ENCODE measurements at places on chromosomes 12 and 14. TPM values are rescaled to one million over a fixed set of nuclear protein-coding genes. Genes with fewer than 3 reads are reported as not detected.

DNA sequence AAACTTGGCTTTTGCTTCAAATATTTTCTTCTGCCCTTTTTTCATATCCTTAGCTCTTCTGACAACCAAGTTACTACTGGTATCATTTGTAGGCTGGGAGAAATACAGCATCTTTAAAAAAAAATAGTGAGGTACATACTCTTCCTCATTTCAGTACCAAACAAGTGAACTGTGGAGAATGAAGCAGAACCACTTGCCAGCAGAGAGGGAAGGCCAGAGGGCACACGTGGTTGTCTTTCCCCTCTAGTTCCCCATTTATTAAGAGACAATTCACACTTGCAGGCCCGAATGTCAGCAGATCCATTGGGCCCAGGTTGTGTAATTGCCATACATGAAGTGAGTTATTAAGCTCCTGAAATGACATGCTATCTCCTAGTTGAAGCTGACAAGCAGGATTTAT is 3.2 kb downstream of the SUSD6 start:
- no peak for DNase-seq

- peak; percentile 15 for DNase-seq
Observed at GRCh38 chr14:97219431-97220017, 422.3 kb downstream of the VRK1 start.

DNA sequence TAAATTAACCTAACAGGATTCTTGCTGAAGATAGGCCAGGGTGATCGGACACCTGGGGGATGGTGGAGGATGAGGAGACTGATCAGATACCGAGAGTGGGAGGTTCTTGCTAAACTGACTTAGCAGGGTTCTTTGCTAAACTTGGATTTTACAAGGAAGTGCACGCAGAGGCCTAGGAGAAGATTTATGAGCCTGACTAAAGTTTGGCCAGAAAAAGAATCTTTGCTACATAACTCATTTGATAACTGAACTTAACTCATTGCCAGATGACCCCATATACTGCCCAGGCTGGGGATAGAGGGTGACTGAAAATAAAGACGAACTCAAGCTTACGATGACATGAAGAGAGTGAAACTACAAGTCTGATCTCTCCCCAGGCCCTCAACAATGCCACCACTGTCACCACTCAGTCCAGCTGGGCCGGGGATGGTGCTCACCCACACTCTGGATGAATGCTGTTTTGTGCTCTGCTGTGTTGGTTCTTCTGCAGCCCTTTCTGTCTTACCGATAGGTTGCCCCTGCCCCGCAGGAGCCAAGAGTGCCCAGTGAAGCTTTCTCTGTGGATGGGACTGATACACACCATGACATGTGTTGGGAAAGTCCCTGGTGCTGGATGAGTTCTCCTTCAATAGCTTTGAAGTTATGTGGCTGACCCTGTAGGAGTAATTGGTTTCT is 29.0 kb downstream of the PPFIBP1 start:
- no peak for DNase-seq

GRCh38 chr12:116442946-116443345 is 116.2 kb upstream of the MAP1LC3B2 start:
- no peak for DNase-seq

- DNase-seq = peak; percentile 15
Observed at GRCh38 chr12:32198555-32198954, 91.9 kb downstream of the BICD1 start.

GRCh38 chr14:21891921-21892320 is 218.3 kb upstream of the OR4E1 start:
- DNase-seq = no peak

DNA sequence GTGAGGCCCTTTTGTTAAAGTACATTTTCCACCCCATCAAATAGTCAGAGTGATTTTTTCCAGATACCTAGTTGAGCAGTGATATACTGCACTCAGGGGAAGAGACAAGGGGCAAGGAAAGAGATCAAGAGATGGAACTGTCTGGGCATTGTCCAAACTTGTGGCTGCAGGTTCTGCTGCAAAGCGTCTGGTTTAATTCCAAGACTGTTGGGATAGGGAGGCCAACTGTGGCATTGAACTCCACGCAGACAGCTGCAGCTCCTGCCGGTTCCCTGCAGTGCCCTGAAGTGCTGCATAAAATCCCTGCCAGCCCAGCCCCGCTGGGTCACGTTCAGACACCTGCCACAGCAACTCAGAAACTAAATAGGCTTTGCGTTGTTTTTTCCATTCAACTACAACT is 30.5 kb downstream of the RPH3A start:
- no peak for DNase-seq

DNA sequence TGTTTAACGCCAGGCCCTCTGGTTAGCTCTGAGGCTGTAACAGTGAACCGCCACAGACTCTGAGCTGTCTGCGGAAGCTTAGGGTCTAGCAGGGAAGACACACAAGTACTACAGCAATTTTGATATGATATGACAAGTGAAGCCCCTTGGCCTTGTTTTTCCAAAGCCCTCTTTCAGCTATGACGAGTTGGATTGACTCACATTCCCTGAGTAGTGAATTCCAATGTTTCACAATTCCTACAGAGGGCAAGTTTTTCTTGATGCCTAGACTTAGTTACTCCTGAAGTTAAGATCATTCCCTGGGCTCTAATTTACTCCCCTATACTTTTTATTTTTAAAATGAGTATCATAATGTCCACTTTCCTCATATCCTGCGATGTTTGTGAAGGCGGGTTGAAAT is 53.3 kb upstream of the CISTR start:
- DNase-seq = no peak

GRCh38 chr14:21406213-21406612 is 22.4 kb upstream of the SUPT16H start:
- DNase-seq = no peak

The FAM186B gene
- not detected for total RNA-seq

The KLRK1 gene
- 0.29 TPM for total RNA-seq

The GLT8D2 gene
- not detected for total RNA-seq

The PAPOLA gene
- total RNA-seq = 173 TPM

The SLC2A3 gene
- 310 TPM for total RNA-seq

The SART3 gene
- 91.5 TPM for total RNA-seq

All from activated CD4-positive, alpha-beta memory T cell treated with anti-CD3 and anti-CD28 coated beads for 36 hours (primary cell).